ENCODE measurements at places on chromosomes 5 and 9.

GRCh38 chr9:136186386-136186785 lies 18.5 kb downstream of the LHX3 start:
- DNase-seq, result no peak

- no peak for DNase-seq
Measured at GRCh38 chr5:128632264-128632663, 94.2 kb upstream of the FBN2 start.

- DNase-seq, result no peak
Measured at GRCh38 chr5:57491369-57491965, 8.9 kb upstream of the ACTBL2 start.

DNA sequence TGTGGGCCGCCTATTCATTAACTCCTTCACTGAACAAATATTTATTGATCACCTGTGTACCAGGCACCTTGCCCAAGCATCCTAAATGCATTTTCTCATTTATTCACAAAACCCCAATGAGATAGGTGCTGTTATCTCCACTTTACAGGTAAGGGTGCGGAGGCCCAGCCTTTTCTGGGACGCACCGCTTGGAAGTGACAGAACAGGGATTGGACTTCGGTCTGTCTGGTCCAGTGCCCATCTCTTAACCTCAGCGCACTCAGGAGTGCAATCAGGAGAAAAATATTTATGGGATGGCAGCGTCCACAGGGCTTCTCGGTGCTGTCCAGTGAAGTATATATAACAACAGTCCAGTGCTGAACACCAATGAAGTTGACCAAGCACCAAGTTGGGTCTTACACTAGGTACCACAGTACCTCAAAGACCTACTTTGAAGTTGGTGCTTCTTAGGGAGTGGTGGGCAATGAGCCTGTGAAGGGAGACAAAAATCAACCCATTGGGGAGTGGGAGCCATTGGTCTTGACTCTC lies 18.9 kb upstream of the GARNL3 start:
- no peak for DNase-seq

GRCh38 chr5:158606233-158606632 lies 493.5 kb downstream of the EBF1 start:
- DNase-seq, result no peak

GRCh38 chr5:110297152-110297670 lies 429.3 kb downstream of the TMEM232 start:
- no peak for DNase-seq

GRCh38 chr9:38347271-38347671 lies 45.2 kb upstream of the ALDH1B1 start:
- no peak for DNase-seq

GRCh38 chr5:14864181-14864812 lies 7.3 kb downstream of the ANKH start:
- no peak for DNase-seq

- no peak for DNase-seq
Measured at GRCh38 chr5:143413958-143414669, 10.6 kb upstream of the NR3C1 start.

DNA sequence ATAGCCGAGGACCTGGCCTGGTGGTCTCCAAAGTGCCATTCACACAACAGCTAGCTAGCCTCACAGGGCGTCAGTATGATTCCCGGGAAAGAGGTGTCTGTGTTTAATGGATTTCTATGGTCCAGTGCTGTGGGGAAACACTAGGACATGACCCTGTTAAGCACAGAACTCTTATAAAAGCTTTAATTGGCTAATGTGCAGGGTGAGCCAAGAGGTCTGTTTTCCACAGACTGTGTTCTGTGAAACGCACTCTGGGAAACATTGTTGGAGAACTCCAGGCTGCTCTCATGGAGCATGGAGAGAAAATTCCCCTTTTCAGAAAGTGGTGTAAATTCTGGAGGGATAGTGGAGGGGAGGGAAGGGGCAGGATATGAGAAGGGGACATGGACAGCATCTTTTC lies 331.4 kb downstream of the FBXL7 start:
- DNase-seq, result no peak

DNA sequence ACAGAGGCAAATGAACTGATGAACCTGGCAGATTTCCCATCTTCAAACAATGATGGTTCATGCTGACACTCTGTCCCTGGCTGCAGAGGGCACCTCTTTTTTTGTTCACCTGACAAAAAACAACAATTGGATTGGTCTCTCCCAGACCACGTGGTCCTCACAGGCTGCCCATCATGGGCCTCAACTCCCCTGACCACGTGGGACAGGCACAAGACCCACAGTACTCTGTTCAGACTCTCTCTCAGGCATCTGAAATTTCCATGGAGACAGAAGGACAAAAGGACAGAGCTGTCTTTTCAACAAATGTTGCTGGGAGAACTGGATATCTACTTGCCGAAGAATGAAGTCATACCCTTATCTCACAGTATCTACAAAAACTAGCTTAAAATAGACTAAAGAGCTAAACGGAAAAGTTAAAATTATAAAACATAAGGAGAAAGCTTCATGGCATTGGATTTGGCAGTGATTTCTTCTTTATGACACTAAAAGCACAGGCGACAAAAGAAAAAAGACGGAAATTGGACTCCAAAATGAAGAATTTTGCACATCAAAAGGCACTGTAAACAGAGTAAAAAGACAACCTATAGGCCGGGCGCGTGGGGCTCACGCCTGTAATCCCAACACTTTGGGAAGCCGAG lies 12.2 kb upstream of the DRD1 start:
- DNase-seq, result no peak

DNA sequence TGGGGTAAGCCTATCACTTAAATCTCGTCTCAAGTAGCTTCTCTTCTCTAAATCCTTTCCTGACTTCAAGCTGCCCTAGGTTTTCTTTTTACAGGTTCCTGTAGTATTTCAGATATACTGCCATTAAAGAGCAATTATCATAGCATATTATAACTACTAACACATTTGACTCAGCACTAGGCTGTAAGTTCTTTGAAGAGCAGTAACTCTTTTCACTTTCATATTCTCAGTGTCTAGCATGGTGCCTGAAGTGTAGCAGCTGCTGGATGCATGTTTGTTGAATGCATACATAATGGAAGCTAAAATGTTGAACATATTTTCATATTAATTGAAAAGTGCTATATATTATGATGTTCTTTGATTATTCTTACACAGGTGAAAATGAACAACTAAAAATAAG lies 22.5 kb downstream of the CCDC152 start:
- DNase-seq, result no peak

DNA sequence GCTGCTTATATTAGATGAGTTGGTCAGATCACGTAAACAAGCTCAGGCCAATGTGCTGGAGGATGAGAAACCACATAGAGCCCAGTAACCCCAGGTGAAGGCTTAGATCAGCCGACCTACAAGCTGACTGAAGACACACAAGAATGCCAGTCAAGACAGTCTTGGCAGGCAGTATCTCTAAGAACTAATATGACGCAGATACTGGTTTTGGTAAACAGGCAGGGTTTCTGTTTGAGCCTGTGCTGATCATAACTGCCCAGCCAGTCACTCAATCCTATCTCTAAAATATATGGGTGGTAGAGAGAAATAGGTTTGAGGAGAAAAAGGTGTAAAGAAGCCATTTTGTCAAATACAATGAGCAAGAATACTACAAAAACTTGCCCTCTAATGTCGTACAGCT lies 7.8 kb upstream of the RIGI start:
- DNase-seq, result no peak

GRCh38 chr9:83959061-83959460 lies 21.0 kb downstream of the HNRNPK start:
- no peak for DNase-seq

DNA sequence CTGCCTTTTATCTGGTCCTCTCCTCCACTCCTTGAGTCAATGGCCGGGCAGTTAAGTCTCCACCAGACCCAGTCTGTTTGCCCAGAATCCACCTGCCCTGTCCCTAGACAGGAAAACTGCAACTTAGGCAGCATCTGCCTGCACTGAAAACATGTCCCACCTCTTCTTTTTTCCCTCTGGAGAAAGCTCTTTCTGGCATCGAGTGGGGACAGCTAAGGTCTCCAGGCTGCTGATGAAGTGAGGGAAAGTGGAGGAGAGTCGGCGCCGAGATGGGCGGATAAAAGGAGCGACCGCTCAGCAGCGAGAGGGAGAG lies 243 bp upstream of the SHISAL2B start:
- DNase-seq, result no peak

DNA sequence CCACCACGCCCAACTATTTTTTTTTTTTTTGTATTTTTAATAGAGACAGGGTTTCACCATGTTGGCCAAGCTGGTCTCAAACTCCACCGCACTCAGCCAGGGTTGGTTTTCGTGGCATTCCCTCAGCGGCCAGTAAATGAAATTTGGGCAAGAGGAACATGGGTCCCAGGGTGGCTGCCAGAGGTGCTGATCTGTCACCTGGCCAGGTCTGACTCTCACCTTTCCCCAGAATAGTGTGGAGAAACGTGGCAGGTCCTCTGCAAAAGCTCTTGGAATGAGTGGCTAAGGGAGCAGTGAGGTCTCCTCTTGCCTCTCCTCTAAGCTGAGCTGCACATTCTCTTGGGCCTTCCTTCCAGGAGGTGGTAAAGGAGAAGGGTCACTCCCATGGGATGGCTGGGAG lies 170.1 kb downstream of the IRX2 start:
- DNase-seq, result no peak

DNA sequence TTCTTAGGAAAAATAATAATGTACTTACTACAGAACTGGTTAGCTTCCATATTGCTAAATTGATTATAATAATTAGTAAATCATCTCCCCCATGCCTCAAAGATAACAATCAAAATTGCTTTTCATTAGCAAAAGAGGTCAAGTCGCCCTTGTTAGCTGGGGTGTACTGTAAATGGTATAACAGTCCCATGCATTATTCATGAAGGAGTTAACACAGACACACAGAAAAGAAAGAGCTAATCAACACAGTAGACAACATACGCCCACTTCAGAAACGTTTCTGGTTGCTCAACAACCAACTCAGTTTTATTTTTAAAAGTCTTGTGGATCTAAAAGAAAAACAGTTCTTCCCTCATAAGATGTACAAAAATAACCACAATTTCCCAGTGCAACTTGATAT lies 100.2 kb downstream of the MPDZ start:
- DNase-seq, result no peak

GRCh38 chr5:69271376-69271775 lies 36.7 kb downstream of the CDK7 start:
- DNase-seq, result no peak

GRCh38 chr5:51433052-51433710 lies 49.9 kb downstream of the ISL1 start:
- no peak for DNase-seq

- DNase-seq, result no peak
Measured at GRCh38 chr5:165227515-165227914, 1722.1 kb downstream of the MAT2B start.

- DNase-seq, result no peak
Measured at GRCh38 chr9:127033789-127034188, 88.6 kb downstream of the ANGPTL2 start.

GRCh38 chr9:103816146-103816545 lies 278.0 kb upstream of the SMC2 start:
- no peak for DNase-seq

- DNase-seq, result no peak
Measured at GRCh38 chr9:84297162-84297821, 43.3 kb downstream of the SLC28A3 start.

- no peak for DNase-seq
Measured at GRCh38 chr5:135269931-135270421, 129.1 kb downstream of the MACROH2A1 start.

DNA sequence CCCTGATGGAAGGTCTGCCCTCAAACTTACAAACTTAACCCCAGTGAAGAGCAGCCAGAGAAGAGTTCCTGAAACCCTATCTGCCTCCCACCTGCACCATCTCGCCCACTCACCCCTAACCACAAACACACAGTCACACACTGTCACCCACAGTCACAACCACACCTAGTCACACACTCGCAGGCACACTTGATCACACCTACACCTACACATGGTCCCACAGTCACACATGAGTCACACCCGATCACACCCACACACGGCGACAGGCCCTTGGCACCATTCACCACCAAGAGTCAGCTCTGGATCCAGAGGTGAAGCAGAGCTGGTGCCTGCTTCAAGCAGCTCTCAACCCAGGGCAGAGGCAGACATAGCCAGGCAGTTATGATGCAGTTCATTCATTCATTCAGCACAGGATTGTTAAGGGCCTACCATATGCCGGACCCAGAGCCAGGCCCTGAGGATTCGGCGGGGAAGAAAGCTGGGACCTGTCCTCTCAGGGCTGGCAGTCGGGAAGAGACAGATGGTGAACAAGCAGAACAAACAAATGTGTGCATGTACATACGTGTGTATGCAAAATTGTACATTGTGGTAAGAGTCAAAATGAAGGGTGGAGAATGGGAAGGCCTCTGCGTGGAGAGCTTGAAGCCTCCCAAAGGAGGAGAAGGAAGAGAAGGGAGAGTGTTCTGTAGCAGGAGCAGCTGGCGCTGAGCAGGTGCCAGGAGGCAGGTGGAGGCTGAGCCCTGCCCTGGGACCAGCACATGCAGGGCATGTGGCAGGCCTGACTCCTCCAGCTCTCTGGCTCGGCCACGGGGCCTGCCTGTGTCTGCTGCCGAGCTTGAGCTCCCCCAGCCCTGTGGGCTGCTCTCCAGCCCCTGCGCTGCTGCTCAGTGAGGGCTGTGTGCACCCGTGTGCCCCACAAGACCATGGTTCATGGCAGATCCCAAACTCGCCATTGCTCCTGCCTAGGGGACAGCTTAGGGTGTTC lies 6.4 kb downstream of the TSPAN17 start:
- no peak for DNase-seq

DNA sequence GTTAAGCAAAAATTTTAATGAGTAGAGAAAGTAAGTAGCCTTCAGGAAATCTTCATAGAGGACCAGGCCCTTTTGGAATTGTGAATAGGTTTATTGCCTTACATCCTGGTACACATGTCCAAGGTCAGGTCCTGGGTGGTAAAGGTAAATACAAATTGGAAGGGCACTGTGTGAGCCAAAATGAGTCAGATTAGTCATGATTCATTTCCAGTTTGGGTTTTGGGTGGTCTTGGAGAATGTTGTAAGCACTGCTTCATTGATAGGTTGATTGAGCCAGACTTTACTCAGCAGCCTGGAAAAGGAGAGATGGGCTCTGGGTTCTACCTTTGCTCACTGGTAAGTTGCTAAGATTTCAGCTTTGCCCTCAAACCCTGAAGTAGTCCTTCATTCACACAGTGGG lies 82.5 kb upstream of the ZNF169 start:
- DNase-seq, result no peak

- DNase-seq, result no peak
Measured at GRCh38 chr5:52607227-52607824, 180.4 kb upstream of the ITGA1 start.

DNA sequence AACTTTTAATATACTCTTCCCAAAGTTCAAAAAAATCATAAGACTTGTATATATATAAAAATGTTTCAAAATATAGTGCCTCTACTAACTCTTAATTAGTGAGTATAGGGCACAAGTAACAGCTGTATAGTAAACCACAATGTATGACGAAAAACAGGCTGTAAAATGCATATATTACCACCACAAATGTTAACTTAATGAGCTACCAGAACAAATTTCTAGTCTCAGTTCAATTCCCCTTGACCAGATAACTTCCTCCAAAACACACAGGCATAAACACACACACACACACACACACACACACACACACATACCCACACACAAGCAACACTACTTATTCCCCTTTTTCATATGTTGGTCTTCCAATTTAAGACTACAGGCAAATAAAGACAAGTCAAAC lies 78.8 kb downstream of the FBXL17 start:
- DNase-seq, result no peak

Measured in esophagus squamous epithelium (tissue), 5 donors.